ENCODE measurements at places on chromosomes 12 and 14.
A peak's percentile ranks its signal among the peaks of the same experiment; 100 is the strongest.

DNA sequence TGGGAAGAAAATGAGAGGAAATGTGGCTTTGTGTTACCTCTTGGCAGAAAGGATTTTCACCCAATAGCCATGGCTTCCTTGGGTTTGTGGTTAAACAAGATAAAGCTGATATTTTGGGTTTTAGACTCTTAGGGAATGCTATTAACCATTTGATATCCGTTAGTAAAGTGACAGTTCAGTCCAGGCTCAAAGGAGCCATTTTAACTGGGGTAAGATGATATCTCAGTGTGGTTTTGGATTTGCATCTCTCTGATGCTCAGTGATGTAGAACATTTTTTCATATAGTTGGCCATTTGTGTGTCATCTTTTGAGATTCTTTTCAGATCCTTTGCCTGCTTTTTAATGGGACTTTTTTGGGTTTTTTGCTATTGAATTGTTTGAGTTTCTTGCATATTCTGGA lies 30.1 kb downstream of the IFT43 start:
- no peak for DNase-seq

- DNase-seq = no peak
Measured at GRCh38 chr14:102777711-102778337, 575 bp downstream of the TRAF3 start.

DNA sequence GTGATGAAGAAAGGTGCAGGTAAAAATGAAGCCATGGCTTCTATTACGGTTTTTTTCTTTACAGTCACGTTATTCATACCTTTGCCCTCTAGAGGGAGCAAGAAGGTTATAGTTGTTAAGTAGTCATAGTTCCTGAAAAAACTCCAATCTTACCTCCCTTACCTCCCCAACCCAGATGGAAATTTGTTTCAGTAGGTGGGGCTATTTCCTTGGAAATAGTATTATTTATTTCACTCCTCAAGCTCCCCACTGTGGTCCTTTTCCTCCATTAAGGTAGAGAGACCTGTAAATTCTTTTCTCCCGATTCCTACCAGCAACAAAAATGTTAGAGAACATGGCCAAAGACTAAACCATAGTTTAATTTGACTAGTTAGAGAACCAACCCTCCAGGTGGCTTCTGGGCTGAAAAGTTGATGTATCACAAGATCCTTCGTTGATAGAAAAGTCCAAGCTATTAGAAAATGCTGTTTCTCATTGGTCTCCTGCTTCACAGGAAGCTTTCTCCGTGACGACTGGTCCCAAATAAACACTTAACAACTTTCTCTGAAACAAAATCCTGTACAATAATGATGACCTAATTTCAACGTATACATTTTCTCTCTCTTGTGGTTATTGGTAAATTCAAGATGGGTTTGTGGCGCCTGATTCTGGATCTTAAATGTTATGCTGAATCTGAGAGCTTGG lies 43.5 kb downstream of the TMX1 start:
- DNase-seq = peak; percentile 66

- DNase-seq = no peak
Measured at GRCh38 chr14:103216399-103216798, 93.1 kb downstream of the TNFAIP2 start.

GRCh38 chr12:34526946-34527345 lies 504.6 kb downstream of the ALG10 start:
- no peak for DNase-seq

DNA sequence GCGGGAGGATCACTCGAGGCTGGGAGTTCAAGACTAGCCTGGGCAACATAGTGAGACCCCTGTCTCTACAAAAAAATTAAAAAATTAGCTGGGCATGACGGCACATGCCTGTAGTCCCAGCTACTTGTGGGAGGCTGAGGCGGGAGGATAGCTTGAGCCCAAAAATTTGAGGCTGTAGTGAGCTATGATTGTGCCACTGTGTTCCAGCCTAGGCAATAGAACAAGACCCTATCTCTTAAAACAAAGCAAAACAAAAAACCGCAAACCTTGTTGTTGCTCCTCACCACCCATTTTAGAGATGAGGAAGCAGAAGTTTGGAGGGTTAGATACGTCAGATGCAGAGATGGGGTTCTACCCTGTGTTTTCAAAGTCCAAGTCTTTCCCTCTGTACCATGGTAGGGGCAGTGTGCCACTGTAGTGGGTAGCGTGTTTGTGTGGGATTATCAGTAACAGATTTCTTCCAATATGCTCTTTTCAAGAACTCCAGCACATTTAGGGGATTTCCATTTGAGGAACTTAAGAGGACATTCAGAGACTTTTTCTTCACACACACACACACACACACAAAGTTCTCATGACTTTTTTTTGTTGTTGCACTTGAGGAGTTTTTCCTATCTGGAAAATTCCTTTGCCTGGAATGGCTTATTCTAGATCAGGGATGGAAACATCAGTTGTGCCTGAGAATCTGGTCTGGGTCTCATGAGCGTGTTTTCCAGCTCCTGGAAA lies 186.5 kb downstream of the CHST11 start:
- DNase-seq = no peak

- DNase-seq = no peak
Measured at GRCh38 chr12:39605996-39606395, 13.6 kb downstream of the ABCD2 start.

All from SK-N-MC (cell line).